NT2/D1 (cell line): ENCODE measurements at places on chromosomes 1 and 21.
A peak's percentile ranks its signal among the peaks of the same experiment; 100 is the strongest.

GRCh38 chr1:180630408-180631193, 1.2 kb upstream of the XPR1 start:
- no peak for DNase-seq

- DNase-seq = no peak
Measured at GRCh38 chr1:16021681-16022080, at the start of gene CLCNKA. CLCNKA (plus strand) TSS chr1:16022036; CDS start chr1:16022620, 584 bp downstream.

- no peak for DNase-seq
Measured at GRCh38 chr21:38773099-38774061, 32.3 kb upstream of the ETS2 start.

DNA sequence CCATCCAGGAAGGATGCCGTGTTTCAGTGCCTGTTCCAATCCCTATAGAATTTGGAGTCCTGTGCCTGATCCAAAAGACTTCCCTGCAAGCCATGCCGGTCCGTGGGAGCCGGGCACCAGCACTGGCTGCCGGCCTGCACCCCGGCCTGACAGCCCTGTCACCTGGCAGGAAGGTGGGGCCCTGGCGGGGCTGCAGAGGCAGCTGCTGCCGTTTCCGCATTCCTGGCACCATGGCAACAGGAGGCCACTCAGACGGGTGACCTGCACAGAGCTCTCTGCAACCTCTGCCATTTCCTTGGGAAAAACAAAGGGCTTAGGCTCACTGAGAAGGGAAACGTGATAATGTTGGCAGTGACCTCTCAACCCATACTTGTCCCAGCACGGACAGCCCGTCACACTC, 63.2 kb upstream of the TMEM51 start:
- DNase-seq = peak; percentile 42

- DNase-seq = no peak
Measured at GRCh38 chr1:65068202-65069010, 79.6 kb upstream of the AK4 start.

- no peak for DNase-seq
Measured at GRCh38 chr1:14339288-14339687, 259.2 kb upstream of the KAZN start.

- no peak for DNase-seq
Measured at GRCh38 chr1:203791498-203791897, 3.9 kb upstream of the ZBED6 start.

DNA sequence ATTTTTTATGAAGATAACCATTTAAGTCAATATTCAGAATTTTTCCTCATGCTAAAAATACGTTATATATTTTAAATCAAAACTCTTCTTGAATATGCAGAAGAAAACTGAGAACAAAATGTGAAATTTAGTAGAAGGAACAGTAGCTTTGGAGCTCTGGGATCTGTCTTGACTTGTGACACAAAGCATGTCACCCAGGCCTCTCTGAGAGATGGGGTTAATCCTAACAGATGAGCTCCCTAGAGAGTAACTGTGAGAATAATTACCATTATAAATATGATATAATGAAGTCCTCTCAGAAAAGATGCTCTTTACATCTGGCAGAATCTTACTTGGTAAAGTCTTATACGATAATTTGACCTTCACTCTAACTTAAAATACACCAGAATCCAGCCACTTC, 272.0 kb downstream of the PTPRC start:
- DNase-seq = no peak

DNA sequence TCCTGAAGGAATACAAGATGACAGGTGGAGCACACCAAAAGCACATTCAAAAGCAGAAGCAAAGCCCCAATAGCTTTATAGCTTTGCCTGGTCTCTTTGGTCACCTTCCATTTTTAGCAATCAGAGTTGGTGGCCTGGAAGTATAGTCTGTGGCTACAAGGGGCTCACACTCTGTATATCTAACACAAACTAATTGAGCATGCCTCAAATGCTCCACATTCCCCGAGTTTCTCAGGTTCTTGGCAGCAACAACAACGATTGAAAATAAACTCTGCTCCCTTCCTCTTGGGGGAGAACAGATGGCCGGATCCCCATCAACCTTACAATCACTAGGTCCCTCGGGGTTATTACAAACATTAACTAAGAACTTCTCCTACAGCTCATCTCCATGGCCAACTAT, 24.9 kb upstream of the TADA1 start:
- DNase-seq = no peak

GRCh38 chr21:17214801-17215200, 298.0 kb upstream of the CXADR start:
- no peak for DNase-seq

GRCh38 chr1:63954187-63954586, 180.4 kb downstream of the ROR1 start:
- no peak for DNase-seq

DNA sequence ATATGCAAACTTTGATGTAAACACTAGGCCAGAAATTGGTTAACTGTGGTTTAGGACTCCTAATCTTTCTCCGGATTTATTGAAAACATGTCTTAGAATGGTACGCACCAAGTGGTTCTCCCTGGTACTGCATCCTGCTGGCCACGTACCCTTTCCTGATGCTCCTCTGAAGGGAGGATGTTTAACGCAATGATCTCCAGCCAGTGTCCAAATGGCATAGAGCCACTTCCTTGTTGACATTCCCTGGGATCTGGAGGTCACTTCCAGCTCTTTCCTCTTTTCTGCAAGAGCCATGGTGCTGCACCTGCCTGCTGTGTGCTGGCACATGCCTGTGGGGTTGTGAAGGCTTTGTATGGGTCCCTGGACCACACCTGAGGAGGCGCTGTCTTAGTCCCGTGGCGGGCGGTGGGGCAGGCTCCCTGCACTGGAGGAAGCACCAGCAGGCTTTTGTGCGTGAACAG, 53.9 kb downstream of the GALNT2 start:
- no peak for DNase-seq

- DNase-seq = no peak
Measured at GRCh38 chr1:8335246-8335645, 17.3 kb downstream of the SLC45A1 start.

- DNase-seq = no peak
Measured at GRCh38 chr1:204266504-204267034, 52.8 kb upstream of the GOLT1A start.

DNA sequence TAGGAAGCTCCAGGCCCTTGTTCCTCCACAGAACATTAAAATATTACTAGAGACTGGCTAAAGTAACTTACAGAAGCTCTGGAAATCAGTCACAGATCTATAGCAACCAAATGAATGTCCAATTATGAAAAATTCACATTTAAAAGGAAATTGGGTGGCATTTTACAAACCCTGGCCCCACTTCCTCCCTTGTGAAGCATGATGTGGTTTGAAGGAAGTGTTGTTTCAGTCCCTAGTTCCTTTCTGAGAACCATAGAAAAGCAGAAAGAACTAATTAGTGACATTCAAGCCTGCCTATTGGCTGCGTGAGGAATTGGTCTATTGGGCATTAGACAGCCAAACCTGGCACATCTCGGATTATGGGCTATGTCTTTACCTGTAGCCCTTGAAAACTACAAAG, 649.7 kb upstream of the NEGR1 start:
- no peak for DNase-seq

DNA sequence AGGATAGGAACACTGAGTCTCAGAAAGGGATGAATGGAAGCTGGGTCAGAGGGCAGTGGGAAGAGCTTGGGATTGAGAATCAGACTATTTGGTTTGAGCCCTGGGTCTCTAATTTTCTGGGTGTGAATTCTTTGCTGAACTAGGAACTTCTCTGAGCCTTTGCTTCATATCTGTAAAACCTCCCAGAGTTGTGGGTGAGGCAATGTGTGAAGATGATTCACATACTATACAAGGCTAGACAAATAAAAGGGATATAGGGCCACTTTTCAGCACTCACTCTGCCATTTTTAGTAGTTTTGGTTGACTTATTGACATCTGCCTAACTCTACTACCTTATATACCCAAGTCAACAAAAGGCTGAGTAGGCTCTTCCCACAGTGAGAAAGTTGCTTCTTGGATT, 77.7 kb upstream of the JUN start:
- DNase-seq = no peak

GRCh38 chr1:7387053-7387927, 383.8 kb upstream of the VAMP3 start:
- no peak for DNase-seq

GRCh38 chr1:154207262-154207661, 1.1 kb upstream of the CFAP141 start:
- no peak for DNase-seq

- no peak for DNase-seq
Measured at GRCh38 chr1:34831721-34832246, 27.8 kb downstream of the SMIM12 start.

DNA sequence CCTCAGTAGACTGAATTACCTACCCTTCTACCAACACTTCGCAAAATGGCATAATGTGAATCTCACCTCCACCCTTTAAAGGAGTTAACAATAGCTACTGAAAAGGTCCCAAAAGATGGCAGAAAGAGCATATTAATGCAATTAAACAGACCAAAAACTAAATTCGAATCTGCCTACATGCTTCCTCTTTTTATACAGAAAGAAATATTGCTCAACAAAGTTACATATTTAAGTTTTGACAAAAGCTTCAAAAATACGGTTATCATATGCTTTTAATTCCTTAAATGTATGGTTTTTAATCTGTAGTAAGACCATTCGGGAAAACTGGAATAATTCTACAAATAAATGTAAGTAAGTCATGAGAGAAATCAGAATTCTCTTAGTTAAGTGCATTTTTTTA, 2.2 kb downstream of the APP start:
- no peak for DNase-seq

DNA sequence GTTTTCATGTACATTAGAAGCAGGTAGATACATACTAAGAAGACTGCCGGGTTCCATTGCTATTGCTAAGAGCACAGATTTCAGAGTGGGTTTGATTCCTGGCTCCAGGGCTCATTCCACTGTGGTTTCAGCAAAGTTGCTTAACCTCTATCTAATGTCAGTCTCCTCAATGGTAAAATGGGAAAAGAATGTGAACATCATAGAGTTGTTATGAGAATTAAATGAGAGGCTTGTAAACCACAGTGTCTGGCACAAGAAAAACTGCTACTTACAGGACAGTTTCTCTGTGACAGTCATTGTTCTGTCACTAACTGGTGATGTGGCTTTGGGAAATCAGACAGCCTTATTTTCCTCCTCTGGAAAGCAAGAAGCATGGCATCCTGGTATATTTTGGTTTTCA, 10.7 kb upstream of the PLXNA2 start:
- no peak for DNase-seq

DNA sequence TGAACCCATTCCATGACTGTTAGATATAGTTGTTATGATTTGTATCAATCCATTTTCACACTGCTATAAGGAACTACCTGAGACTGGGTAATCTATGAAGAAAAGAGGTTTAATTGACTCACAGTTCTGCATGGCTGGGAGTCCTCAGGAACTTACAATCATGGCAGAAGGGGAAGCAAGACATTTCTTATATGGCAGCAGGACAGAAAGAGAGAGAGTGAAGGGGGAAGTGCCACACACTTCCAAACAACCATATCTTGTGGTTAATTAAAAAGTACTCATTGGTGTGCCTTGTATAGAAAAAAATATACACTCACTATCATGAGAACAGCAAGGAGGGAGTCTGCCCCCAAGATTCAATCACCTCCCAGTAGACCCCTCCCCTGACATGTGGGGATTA, 137.6 kb upstream of the NBPF11 start:
- DNase-seq = no peak

DNA sequence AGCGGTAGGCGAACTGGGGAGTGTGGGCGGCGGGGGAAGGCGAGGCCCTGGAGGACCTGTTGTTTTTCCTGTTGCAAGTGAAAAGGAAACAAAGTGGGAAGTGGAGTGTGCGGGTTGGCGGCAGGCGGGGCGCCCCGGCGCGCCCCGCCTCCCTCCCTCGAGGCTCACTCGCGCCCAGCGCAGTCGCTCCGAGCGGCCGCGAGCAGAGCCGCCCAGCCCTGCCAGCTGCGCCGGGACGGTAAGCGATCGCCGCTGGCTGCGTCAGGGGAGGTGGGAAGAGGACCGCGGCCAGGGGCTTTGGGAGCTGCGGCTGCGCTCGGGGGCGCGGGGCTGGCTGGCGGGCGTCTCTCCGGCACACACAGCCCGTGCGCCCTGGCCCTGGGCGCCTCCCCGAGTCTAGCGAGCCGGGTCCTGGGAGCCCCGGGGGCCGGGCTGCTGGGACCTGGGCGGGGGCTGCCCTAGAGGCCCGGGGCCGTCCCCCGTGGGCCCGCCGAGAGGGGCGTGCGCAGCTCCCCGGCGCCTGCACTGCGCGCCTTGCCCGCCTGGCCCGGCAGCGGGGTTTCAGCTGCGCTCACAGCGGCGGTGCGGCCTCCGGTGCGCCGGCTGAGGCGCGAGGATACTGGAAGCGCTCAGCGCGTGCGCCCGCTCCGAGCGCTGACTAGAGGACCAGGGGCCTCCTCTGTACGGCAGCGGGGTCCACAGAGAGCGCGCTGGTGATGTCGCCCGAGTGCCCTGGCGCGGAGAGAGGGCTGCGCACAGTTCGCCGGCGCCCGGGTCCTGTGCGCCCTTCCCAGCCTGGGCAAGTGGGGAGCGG, at the start of gene PIK3CD:
Gene PIK3CD, plus strand, starts transcription at position 167 of the 814 bp plus-strand sequence. CDS start 58,725 bp downstream, outside the sequence.
- DNase-seq = no peak

GRCh38 chr1:31013187-31013864, 52.2 kb downstream of the PUM1 start:
- DNase-seq = no peak

- DNase-seq = no peak
Measured at GRCh38 chr1:213976665-213977485, 10.9 kb upstream of the PROX1 start.

DNA sequence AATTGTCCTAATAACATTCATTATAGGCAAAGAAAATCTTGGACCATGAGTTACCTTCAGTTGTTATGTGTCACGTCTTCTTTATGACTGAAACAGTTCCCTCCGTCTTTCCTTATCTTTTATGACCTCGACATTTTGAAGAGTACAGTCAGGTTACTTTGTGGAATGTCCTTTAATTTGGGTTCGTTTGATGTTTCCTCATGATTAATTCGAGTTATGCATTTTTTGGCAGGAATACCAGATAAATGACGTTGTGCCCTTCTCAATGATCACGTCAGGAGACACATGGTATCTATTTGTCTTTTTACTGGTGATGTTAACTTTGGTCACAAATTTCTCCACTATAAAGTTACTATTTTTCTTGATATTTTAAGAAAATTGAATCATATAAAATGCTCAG, 17.3 kb upstream of the KLF17 start:
- DNase-seq = no peak
